ENCODE measurements at places on chromosomes 6 and 20.

DNA sequence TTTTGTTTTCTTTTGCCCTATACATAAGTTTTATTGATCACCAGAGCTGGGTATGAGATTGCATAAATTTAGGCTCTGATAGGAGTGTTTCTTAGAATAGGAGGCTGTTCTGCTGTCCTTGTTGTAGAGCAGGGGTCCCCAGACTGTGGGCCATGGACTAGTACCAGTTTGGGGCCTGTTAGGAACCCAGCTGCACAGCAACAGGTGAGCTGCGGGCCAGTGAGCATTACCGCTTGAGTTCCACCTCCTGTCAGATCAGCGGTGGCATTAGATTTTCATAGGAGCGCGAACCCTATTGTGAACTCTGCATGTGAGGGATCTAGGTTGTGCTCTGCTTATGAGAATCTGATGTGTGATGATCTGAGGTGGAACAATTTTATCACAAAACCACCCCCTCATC, 26.2 kb downstream of the PHF3 start:
- DNase-seq = no peak

DNA sequence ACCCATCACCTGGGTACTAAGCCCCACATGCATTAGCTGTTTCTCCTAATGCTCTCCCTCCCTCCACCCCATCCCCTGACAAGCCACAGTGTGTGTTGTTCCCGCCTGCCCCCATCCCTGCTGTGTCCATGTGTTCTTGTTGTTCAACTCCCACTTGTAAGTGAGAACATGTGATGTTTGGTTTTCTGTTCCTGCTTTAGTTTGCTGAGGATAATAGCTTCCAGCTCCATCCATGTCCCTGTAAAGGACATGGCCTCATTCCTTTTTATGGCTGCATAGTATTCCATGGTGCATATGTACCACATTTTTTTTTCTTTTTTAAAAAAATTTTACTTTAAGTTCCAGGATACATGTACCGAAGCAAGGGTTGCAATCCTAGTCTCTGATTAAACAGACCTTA, 76.7 kb downstream of the RNF217 start:
- no peak for DNase-seq

- DNase-seq = no peak
These were observed 21.1 kb downstream of the SGK1 start for GRCh38 chr6:134296762-134297161.

GRCh38 chr6:43716099-43716498, 28.5 kb upstream of the MRPS18A start:
- DNase-seq = no peak

- DNase-seq = no peak
These were observed 41.3 kb downstream of the NKX2-4 start for GRCh38 chr20:21355981-21356380.

GRCh38 chr20:43761386-43762340, 34.9 kb upstream of the GTSF1L start:
- DNase-seq = no peak

DNA sequence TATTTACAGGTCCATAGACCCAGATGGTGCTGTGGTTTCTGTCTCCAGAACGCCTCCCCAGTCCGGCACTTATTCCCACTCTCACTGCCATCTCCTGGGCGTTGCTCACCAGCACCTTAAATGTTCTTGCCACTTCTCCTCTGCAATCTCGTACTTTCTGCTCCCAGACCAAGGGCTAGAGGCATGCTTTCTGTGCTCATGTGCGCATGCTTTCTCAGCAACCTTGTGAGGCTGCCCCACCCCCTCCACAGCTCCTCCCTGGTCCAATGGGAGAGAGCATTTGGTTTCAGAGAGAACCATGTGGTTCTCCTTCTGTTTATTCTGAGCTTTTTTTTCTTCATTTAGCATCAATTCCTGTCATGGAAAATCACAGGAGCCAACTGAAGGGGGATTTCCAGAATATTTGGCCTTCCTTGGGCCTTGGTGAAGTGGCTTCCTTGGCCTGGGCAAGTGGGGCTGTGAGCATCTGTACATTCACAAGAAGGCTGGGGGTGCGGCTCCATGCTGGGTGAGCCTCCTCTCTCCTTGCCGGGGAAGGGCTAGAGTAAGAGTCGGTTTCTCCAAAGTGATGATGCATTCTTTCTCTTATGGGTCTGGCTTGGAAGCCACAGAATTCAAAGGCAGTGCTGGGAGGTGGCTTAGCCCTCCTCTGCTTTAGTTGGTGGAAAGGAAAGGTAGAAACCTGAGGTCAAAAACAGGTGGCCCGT, 66.6 kb downstream of the PHACTR3 start:
- DNase-seq = no peak

DNA sequence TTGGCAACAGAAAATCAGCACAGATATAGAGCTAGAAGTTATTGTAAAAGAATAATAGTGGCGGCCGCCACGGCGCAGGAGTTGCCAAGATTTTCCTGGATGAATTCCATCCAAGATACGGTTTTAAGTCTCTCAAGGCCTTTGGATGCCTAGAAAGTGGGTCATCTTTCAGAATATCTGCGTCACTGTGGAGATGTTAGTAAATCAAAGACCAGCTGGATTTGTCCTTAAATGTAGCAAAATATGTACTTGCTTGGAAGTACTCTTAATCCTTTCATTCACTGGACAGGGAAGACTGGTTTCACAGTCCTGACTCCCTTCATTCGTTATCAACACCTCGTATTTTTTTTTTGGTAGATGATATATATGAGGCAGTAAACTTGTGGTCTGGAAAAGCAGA, 83.0 kb downstream of the SLC22A3 start:
- no peak for DNase-seq

DNA sequence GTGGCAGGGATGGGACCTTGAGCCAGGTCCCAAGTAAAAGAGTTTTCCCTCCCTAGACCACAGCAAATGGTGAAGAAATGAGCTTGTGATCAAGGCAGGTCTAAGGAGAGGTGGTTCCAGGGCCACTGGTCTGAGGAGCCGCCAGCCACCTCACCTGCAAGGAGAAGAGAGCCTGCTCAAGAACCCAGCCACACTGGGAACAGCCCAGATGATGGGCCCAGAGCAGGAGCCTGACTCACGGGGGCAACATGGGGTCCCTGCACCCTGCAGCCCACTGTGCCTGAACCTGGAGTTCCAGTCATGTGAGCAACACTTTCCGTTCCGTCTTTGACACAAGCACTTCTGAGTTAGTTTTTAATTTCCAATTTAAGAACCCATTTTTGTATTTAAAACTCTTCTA, 204.5 kb upstream of the CDH4 start:
- no peak for DNase-seq

DNA sequence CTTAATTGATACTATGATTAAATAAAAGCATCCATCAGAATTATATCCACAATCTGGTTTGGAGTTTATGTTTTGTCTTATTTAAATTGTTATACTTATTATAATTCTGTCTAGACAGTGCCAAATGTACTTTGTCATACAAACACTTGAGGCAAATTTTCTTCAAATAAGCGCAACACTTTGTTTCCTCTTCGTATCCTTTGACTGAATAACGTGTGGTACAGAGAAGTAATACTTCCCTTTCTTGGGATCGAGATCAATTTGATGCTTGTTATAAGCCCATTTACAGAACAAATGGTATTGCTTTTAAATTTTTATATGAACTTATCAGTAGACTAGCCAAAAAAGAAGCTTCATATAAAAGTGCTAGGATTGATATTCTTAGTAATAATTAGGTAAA, 111.0 kb downstream of the ATG5 start:
- no peak for DNase-seq

GRCh38 chr20:58209652-58210397, 18.6 kb downstream of the ANKRD60 start:
- DNase-seq = peak; percentile 42

- no peak for DNase-seq
These were observed 8.4 kb upstream of the NUP153 start for GRCh38 chr6:17714879-17715851.

DNA sequence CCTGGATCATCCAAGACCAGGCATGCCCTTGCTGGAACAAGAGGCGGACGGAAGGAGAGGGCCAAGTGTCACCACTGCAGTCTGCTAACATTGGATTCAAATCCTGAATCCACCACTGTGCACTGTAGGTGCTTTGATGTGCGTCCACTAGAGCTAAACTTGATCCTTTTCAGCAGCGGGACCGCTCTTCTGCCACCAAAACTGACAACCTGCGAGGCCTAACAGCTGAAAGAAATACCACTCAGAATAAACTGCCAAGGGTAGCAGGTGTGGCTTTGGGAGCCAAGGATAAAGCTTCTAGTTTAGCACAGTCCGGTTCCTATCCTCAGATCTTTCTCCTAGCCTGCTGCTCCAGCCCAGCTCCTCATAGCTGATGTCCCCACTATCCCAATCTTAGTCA, 108.0 kb downstream of the ATXN1 start:
- no peak for DNase-seq

DNA sequence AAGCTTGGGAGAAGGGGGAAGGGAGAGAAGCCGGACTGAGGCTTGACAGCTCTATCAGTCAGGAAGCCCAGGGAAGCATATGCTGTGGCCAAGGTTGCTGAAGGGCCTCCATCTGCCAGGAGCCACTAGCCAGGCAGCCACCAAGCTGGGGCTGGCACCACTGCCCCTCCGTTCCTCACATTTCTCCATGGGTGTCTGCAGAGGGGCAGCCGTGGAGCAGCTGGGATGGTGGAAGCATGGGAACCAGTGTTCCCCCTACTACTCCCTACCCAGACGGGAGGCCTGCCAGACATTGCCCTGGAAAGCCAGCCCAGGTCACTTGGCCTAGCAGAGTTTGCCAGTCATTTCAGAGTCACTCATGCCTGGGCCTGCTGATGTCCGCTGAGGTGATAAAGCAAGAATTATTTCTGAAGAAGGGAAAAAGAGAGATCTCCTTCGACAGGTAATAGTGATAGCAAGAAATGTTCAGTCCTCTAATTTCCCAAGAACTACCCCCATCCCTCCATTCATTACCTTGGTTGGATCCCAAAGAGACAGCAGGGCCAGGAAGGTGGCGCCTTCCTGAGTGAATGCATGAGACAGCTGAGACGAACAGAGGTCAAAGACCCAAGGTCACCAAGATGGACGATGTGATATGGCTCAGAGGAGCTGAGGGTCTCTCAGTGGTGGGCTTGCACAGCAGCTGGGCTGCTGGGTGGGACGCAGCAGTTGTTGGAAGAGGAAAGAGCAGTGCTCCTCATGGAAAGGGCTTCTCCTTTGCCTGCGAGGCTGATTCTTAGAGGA, 21.9 kb downstream of the SNPH start:
- DNase-seq = no peak

DNA sequence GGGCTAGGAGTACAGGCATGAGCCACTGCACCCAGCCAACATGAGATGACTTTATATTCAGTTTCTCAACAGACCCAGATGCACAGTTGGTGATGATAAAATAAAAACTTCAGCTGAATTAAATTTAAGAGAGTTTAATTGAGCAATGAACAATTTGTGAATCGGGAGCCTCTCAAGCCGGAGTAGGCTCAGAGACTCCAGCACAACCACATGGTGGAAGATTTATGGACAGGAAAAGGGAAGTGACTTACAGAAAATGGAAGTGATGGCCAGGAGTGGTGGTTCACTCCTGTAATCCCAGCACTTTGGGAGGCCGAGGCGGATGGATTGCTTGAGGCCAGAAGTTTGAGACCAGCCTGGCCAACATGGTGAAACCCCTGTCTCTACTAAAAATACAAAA, 10.4 kb upstream of the BCAS4 start:
- DNase-seq = no peak

- no peak for DNase-seq
These were observed 52.8 kb upstream of the FILIP1 start for GRCh38 chr6:75546381-75546780.

DNA sequence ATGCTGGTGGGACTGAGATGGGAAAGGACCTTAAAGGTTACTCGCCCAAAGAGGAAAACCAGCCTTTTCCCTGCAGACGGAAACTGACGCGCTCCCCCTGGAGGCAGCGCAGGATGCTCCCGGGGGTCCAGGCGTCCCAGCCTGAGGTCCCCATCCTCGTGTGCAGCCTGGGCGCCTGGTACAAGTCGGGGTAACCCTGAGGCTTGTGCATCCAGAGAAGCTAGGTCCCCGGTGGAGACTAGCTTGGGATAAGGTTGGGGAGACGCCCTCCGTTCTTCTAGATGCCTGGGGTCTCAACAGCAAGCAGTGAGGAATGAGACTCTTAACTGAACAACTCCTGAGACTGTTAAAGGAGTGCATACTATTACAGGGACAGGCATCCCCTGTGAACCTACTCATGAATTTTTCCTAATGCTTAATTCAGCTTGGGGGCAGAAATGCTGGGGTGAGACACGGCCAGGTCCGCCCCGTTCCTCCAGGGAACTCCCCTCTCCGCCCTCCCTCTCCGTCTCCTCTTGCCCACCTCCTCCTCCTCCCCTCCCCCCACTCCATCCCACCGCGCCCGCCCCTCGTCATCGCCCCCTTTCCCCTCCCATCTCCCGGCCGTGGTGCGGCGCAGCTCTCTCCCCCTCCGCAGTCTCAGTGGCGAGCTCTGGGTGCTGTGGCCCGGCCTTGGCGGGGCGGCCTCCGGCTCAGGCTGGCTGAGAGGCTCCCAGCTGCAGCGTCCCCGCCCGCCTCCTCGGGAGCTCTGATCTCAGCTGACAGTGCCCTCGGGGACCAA, at the start of gene PRSS35:
TSS of gene PRSS35 (plus strand) at position 634 of the 781 bp plus-strand sequence. CDS start 10,908 bp downstream, outside the sequence.
- no peak for DNase-seq

GRCh38 chr20:50918403-50918802, 12.8 kb downstream of the ADNP start:
- no peak for DNase-seq

DNA sequence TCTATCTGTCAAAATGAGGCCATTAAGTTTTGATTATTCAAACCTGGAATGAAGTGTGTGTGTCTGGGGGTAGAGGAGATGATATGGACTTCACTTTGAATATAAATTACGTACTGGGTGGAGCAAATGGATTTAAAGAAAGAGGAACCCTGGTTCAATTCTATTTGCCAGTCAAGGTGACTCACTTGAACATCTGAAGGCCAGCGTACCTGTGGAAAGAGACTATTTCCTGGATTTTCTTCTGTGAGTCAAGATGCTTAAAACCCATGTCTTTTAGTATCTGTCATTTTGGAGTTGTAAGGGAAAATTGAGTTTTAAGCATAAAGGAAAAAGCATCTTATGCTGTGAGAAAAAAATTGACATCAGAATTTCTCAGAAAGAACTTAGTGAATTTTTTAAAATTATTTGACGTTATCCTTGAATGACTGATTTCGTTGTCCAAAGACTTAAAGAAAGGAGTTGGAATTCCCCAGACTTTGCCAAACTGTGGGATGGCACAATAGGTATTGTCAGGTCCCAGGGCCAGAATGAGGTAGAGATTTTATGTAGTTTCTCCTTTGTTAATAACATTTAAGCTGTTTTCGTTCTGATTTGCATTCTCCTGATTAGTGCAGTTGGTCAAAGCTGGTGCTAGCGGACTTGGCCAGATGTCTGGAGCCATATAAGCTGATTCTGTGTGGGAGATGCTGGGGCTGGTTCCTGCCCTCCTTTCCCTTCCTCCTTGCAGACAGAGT, 2.4 kb upstream of the PPP1R14C start:
- no peak for DNase-seq

DNA sequence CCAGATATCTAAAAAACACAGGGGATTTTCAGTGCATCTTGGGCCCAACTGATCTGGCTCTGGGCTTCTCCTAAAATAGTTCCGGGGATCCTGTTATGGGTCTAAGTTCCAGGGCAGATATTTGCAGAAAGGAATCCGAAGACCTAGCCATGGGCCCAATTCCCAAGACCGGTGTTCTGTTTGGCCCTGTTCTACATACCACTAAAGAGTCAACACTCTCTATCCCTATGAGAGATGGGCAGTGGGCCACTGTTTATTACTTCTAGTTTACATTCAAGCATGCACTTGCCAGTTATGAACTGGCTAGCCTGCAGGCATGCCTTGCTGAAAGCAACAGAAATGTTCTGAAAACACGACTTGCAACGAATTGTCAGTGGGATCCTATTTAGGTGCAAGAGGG, 87.4 kb upstream of the PLCB4 start:
- DNase-seq = no peak
